ENCODE measurements at places on chromosomes 1 and 21.

GRCh38 chr1:222680080-222680479, 32.2 kb downstream of the AIDA start:
- peak; percentile 6 for DNase-seq

DNA sequence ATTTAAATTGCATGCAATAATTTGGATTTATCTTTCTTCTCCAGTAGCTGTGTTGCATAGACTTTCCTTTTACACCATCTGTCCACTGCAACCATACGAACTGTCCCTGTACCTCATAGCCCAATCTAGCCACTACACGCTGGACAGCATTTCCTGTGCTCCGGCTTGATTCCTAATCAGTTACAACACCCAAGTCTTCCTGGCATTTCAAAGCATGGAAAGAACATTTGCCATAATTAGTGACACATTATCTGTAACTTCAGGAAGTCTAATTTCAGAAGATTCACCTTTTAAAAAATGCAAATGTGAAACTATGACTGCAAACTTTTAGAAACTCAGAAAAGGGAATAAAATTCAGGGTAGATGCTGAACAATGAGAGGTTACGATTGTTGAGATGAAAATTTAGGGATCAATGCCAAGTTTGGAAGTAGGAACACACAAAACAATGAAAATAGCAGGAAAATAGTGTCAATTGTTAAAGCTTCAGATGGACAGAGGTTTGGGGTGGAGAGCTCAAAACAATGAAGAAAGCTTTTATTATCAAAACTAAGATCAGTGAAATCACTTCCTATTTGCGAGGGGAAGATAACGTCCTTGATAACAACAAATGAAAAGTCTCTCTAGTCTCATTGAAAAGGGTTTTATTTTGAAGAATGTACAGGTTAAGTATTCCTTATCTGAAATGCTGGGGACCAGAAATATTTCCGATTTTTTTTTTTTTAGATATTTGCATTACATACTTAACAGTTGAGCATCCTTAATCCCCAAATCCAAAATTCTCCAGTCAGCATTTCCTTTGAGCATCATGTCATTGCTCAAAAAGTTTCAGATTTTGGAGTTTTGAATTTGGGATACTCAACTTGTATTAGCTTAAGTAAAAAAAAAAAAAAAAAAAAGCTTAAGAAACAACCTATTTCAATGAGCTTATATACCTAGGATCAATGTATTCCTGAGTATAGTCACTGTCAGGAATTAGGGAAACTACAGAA, 107.3 kb downstream of the FNBP1L start:
- DNase-seq, result no peak

DNA sequence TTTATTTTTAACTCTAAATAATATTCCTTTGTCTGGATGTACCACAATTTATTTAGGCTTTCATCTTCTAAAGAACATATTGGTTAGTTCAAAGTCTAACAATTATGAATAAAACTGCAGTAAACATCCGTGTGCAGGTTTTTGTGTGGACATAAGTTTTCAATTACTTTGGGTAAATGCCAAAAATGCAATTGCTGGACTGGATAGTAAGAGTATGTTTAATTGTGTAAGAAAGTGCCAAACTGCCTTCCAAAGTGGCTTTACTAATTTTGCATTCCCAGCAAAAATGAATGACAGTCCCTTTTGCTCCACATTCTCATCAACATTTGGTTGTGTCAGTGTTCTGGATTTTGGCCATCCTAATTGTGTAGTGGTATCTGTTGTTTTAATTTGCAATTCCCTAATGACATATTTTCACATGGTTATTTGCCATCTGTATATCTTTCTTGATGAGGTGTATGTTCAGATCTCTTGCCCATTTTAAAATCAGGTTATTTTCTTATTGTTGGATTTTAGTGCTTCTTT, 113.8 kb downstream of the DPYD start:
- no peak for DNase-seq

DNA sequence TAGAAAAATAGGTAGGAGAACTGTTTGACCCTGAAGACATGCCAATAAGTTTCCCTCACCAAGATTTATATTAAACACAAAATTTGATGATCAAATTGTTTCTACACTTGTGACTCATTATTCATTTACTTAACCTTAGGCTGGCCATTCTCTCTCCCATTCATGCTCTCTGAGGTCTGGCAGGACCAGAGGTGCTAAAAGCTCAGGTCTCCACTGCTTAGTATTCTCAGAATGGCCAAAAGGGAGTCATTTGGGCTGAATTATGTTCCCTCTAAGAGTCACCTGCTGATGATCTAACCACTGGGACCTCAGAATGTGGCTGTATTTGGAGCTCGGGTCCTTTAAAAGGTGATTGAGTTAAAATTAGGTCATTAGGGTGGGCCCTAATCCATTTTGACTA, 47.1 kb upstream of the ATP1B1 start:
- DNase-seq, result no peak

DNA sequence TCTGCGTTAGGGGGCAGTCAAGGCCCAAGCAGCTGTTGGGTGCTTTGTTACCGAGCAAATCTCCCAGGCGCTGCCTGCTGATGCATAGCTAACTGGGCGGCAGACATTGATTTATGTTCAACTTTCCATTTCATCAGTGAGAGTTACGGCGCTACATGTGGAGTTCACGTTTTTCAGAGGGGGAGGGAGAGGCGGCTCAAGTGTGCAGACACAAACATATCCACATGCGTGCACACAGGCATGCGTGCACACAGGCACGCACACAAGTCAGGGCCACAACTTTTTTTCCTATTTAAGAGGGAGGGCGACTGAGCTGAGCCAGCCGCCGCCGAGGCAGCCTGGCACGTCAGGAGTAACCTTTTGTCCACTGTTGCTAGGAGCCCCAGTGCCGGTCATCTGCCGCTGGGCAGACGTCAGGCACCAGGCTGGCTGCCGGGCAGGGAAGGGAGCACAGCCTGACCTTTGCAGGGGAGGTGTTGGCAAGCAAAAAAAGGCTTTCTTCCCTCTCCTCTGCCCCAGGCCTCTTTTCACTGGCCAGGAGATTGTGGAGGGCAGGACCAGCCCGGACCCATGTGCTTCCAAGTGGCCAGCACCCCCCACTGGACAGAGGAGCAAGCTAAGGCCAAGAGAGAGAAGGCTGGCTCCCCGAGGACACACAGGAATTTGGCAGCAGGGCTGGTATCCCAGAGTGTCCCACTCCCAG, 73.3 kb downstream of the MRPL37 start:
- peak; percentile 88 for DNase-seq

DNA sequence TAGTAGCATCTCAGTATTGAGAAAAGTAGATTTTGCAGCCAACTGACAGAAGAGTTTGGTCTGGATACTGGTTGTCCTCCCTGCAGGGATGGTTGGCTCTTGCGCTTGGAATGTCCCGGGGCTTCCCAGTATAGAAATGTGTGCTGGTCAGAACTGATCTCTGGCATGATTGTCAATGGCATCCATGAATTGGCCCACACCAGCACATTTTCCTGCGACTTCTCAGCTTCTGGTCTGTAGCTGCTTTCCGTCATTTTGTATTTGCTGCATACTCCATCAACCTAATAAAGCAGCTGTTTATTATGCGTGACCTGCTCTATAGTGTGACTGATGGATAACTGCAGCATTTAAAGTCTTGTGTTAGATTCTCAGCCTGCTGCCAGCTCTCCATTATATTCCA, 203.7 kb downstream of the S1PR1 start:
- DNase-seq, result no peak

GRCh38 chr1:91851130-91852010, 34.6 kb downstream of the TGFBR3 start:
- no peak for DNase-seq

DNA sequence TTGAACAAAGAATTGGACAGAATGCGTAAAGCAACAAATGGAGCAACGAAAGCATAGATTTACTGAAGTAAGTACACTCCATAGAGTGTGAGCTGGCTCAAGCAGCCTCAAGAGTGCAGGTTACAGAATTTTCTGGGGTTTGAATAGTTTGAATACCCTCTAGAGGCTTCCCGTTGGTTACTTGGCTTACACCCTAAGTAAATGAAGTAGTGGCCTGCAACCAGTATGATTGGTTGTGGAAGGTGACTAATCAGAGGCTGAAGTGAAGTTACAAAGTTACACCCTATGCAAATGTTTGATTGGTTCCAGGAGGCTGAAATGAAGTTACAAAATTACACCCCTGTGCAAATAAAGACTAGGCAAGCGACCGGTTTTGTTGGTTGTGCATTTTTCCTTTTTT, 10.9 kb downstream of the TCEANC2 start:
- DNase-seq, result no peak

DNA sequence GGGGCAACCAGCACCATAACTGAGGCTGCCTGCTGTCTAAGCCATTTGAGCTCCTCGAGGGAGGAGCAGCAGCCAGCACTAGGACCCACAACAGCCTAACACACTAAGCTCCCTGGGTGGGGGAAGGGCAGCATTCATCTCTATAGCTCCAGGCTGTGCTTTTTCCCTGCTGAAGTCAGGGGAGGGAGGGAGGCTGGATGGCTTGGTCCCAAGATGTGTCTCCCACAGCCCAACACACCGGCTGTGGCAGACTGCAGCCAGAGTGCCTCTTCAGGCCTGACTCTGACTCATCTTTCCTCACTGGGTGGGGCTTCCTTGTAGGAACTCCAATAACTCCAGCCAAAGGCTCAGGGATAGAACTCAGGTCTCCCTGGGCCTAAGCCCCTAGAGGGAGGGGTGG, 296.3 kb downstream of the PRDM2 start:
- no peak for DNase-seq

DNA sequence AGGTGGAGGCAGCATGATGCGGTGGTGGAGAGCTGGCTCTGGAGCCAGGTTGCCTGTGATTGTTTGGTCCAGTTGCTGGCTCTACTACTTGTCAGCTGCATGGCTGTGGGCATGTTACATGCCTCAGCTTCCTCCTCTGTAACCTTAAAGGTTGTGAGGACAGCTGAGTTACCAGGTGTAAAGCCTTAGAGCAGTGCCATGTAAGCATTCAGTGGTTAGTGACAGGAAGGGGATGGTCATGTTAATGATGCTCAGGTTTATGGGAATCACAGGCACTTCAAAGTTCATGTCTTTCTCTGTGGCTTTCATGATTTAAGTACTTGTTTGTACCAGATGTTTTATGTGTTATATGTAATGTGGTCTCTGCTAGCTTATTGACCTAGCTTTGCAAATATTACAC, 32.6 kb downstream of the PTGFRN start:
- no peak for DNase-seq

DNA sequence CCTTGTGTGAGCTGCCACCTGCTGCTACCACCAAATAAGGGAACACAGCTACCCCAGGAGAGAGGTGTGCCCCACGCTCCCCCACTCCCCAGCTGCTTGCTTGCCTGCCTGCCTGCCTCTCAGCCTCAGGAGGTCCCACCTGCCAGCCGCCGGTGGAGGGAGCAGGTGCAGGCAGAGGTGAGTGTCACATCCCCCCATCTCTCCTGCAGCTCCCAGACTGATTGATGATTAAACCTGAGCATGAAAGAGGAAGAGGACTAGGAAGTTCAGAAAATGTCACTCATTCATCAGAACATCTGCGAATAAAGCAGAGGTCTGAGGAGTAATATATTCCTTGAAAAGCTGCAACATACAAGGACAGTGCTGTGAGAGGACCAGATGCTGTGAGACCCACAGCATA, 58.6 kb upstream of the HIVEP3 start:
- DNase-seq, result peak; percentile 90

- no peak for DNase-seq
These were observed 569.0 kb downstream of the DPYD start for GRCh38 chr1:97351846-97352245.

- no peak for DNase-seq
These were observed 4.2 kb downstream of the FLAD1 start for GRCh38 chr1:154987326-154987725.

GRCh38 chr1:17819129-17819802, 64.1 kb downstream of the ACTL8 start:
- no peak for DNase-seq

DNA sequence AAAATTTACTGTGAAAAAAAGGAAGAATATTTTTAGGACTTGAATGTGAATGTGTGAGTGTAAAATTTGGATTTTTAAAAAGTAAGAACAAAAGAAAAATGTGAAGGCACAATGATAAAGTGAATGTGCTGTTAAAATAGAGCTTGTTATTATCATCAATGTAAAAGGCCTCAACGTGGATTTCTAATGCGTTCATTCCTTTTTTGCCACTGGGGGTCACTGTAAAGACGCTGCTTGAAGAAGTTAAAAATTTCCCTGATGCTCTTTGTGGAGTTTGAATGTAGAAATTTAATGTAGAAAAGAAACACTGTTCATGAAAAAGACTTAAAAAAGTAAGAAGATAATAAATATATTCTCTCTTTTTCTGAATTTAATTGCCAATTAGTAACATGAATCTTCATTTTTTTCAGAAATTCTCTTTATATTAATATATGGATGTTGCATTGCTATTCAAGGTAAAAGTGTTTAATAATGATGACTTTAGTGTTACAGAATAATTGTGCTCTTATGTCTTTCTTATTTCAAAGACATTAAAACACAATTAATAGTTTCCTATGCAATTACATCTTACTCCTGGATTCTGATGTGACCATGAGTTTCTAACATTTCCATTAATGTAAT, 161.5 kb downstream of the DNM3 start:
- DNase-seq, result no peak

GRCh38 chr1:109370712-109371340, 26.9 kb downstream of the SORT1 start:
- DNase-seq, result no peak

DNA sequence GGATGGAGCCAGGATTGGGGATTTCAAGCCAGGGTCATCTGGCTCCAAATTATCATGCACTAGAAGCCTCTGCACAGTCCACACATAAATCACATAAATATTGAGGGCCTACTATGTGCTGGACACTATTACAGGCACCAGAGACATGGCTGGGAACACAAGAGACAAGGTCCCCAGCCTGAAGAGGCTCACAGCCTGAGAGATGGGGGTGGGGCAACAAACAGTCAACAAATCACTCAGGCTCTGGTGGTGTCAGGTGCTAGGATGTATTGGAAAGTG, 41.6 kb upstream of the LAPTM5 start:
- DNase-seq, result no peak

DNA sequence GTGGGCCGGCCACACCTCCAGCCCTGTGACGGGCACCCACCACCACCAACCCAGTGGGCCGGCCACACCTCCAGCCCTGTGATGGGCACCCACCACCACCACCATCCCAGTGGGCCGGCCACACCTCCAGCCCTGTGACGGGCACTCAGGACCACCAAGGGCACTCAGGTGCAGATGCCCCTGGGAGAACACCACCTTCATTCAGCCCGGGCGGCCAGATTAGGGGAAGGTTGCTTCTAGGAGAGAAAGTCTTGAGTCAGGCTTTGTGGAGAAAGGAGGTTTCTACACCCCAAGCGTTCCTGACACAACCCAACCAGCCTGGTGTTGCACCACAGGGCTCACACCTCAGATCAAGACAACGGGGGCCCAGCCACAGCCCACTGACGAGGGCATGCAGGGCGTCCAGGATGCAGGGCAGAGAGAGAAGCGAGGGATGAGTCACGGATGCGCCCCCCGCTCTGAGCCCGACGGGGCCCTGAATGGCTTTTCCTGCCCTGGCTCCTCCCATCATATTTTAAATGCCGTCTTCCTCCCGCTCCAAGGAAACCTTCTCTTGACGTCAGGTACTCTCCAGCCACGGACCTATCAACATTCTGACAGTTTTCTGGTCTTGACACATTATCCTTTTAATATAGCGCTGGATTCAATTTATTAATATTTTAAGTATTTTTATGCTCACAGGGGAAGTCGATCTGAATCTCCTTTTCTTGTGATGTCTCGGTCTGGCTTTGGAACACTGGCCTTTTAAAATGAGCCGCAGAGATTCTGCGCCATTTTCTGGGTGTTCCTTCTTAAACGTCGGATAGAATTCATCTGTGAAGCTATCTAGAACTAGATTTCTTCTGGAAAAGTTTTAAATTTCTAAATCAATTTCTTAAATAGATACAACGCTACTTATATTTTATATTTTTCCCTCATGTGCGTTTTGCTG, 631 bp upstream of the SPATC1L start:
- peak; percentile 79 for DNase-seq
